ENCODE measurements at places on chromosomes 12 and 14.

DNA sequence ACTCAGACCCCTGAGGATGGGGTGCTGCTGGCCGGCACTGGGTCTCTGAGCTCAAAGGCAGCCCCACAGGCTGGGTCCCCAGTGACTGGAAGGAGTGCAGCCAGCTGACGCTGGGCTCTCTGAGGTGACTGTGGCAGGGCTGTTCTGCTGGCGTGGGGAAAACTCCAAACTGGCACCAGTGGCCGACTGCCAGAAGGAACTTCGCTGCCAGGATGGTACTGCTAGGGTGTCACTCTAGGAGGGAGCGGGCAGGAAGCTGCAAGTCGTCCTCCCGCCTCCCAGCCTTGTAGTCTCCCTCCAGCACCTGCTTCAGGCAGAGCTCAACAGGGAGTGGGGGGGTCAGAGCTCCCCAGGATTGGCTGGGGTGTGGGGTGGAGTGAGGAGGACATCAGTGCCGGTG, 41.3 kb downstream of the CDC42BPB start:
- DNase-seq: no peak

DNA sequence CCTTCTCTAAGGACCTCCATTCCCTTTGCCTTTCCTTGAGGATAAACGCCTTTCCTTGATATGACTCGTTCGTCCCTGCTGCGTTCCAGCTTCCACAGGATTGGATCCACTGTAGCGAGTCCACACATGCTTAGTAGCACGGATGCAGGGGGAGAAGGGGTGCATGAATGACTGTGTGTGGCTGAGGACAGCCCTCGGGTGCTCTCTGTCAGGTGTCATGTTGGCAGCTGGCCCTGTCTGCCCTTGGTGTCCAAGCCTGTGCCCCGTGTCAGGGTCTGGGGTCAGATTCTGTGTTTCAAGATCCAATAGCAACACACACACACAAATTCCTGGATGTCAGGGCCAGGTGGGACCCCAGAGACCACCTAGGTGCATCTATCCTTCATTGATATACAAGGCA, 17.5 kb upstream of the KRT80 start:
- no peak for DNase-seq

- DNase-seq: no peak
Observed at GRCh38 chr14:65620195-65620594, 207.7 kb downstream of the FUT8 start.

DNA sequence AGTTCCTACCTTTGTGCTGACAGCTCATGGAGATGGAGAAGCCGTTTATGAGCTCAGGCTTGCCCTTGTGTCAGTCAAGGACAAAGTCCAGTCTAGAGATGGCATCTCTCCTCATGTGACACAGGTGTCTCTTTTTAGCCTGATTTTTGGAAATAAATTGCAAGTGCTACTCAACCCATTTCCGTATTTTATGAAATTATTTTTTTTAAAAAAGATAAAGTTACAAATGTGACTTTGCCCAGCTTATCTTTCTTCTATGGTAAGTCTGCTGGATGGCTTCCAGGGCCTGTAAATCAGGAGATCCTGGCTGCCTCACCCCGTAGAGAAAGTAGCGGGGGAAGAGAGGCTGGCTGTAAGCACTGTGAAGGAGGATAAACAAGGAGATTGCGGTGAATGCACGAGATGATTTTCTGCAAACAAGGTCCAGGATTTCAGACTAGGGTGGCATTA, 169.7 kb downstream of the MYRFL start:
- no peak for DNase-seq

DNA sequence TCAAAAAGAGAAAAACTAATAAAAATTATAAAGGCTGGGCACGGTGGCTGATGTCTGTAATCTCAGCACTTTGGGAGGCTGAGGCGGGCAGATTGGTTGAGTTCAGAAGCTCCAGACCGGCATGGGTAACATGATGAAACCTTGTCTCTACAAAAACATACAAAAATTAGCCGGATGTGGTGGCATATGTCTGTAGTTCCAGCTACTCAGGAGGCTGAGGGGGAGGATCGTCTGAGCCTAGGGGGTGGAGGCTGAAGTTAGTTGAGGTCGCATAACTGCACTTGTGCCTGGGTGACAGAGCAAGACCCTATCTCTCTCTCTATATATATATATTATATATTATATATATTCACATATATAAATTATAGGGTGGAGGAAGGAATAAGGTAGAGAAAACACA, 32.5 kb upstream of the ANO2 start:
- DNase-seq: no peak

- DNase-seq: no peak
Observed at GRCh38 chr14:73935666-73936065, 14.2 kb downstream of the FAM161B start.

Measured in GM04504 (cell line).